IPS DF 6.9 (cell line): ENCODE measurements at places on chromosomes 6 and 20.

- no peak for DNase-seq
Observed at GRCh38 chr20:36684747-36685146, 38.8 kb upstream of the SLA2 start.

GRCh38 chr20:57870597-57871236 is 160.9 kb upstream of the PMEPA1 start:
- DNase-seq: no peak

DNA sequence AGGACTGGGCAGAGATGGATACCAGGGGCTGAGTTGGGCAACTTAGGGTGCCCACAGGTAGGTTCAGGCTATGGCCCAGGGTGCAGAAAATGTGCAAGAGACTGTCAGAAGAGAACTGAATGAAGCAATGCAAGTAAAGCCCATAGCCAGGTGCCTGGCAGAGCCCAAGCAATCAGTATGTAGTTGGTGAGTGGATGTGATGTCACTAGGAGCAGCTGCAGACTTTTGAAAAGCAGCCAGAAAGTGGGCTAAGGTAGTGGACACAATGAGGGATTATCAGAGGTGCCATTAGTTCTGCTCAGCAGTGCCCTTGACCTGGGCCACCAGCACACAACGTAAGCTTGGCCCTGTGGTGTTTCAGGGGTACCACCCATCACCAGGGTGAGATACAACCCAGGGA is 135.3 kb downstream of the SOBP start:
- DNase-seq: no peak

DNA sequence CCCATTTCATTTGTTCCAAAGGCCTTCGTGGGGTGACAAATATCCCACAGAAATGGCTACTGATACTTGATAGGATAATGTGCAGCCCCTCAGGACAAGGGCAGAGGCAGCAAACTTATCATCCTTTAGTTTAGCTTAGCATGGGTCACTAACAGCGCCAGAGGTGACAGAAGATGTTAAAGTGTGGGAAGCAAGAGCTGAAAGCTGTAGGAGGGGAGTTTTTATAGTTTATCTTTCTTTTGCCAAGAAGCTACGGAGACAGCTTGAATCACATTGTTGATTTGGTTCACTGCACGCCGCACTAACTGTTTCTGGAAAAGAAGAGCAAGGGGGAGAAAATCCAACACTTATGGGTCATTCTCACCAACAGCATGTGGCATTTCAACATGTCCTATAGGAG is 773.9 kb upstream of the MMS22L start:
- DNase-seq: no peak

DNA sequence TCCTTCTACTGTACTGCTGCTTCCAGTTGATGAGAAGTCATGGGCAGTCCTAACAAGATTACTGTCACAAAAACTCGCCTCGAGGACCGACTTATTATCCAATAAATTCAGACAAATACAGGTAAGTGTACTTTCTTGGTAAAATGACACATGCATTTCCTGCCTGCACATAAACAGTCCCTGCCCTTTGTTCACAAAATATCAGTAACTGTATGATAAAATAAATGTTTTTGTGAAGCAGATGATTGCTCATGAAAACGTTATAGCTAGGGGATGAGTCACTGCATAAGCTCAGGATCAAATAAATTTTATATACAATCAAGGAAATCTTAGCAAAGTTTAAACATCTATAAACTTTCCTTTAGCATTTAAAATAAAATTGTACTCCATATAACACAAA is 164.5 kb upstream of the RIPOR2 start:
- DNase-seq: no peak

DNA sequence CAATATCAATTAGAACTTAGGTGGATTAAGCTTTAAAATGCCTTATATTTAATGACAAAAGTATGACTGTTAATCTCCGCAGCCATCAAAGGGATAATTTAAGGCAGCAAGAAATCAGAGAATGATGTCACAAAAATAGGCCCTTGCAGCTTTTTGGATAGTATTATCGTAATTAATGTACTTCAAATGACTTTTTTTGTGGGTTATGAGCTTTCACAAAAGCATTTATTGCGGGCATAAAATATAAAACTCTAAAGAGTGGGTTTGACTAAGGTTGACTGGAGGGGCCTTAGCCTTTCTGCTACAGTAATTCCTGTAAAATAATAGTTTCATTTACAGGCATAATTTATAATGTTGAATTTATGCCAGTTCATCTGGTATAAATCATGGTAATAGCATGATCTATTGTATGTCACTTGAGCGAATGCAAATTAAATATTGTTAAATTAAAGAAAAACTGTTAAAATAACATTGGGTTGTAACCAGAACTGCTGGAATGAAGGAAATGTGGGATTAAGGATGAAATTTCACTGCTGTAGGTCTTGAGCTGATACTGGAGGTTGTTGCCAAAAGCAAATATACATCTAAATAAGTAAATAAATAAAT is 78.5 kb upstream of the ZFP64 start:
- no peak for DNase-seq

GRCh38 chr6:167807756-167808155 is 19.0 kb upstream of the AFDN start:
- DNase-seq: no peak

GRCh38 chr6:5764401-5764955 is 242.2 kb downstream of the NRN1 start:
- no peak for DNase-seq

- no peak for DNase-seq
Observed at GRCh38 chr20:30488941-30489613, 768.4 kb upstream of the DEFB115 start.

DNA sequence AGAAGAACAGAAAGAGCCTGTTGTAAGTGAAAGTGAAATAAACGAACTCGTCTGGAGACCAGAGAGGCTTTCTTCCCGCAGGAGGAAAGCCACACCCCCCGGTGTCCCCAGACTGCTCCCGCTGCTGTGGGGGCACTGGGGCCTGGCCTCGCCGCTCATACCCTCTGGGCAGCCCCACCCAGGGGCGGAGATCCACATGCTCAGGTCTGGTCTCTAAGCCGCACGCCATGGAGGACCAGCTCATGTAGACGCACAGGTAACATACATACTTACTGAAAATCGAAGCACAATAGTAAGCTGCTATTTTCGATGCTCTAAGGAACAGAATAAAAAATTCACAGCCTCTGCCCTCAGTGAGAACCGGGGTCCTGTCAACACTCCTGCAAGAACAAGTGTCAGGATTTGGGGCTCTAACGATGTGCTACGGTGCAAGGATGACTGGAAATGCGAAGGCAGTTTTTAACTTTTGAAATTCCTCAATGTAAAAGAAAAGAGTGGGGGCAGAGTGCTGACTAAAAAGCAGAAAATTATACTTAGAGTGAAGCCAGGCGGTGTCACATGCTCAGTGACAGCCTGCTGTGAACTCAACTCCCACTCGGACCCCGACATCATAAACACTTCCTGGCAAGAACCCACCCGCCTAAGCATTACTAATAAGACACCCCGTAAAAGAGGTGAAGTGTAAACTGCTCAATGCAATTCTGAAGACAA is 110.5 kb downstream of the IRF4 start:
- DNase-seq: no peak

GRCh38 chr6:145015739-145016558 is 719.4 kb downstream of the EPM2A start:
- no peak for DNase-seq

- DNase-seq: no peak
Observed at GRCh38 chr6:136517582-136517981, 32.6 kb downstream of the MAP7 start.

DNA sequence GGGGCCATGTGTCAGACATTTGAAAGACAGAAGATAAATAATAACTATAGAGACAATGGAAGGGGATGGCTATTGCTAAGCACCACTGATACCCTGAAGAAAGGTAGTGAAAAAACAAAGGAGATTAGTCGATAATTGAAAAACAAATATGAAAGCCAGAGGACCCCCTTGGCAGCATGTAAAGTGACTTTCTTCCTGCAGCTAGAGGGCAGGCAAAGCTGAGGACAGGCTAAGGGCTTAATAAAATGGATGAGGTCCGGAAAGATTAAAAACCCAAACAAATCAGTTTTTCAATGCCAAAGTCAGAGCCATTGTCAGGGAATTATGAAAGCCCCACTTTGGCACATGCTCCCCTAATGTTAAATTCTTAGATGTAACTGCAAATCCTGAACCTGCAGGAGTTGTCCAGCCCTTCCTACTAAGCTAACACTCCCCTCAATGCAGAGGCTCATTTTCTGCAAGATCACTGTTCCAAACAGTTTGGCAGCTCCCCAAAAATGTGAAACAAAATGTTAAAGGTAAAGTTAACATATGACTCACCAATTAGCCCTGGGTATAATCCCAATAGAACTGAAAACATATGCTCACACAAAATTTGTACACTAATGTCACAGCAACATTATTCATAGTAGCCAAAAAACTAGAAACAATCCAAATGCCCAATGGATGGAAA is 1177.9 kb downstream of the GRIK2 start:
- no peak for DNase-seq
